ENCODE measurements at places on chromosomes 13 and 19.

- no peak for DNase-seq
Observed at GRCh38 chr13:33103457-33103856, 87.2 kb downstream of the KL start.

- DNase-seq: no peak
Observed at GRCh38 chr13:97367016-97367822, 66.8 kb upstream of the RAP2A start.

- DNase-seq: no peak
Observed at GRCh38 chr13:41492432-41493260, 35.3 kb downstream of the RGCC start.

GRCh38 chr19:19820774-19821320, 703 bp downstream of the ZNF506 start:
- peak; percentile 19 for DNase-seq

GRCh38 chr13:75279834-75280369, 202.1 kb downstream of the TBC1D4 start:
- no peak for DNase-seq

DNA sequence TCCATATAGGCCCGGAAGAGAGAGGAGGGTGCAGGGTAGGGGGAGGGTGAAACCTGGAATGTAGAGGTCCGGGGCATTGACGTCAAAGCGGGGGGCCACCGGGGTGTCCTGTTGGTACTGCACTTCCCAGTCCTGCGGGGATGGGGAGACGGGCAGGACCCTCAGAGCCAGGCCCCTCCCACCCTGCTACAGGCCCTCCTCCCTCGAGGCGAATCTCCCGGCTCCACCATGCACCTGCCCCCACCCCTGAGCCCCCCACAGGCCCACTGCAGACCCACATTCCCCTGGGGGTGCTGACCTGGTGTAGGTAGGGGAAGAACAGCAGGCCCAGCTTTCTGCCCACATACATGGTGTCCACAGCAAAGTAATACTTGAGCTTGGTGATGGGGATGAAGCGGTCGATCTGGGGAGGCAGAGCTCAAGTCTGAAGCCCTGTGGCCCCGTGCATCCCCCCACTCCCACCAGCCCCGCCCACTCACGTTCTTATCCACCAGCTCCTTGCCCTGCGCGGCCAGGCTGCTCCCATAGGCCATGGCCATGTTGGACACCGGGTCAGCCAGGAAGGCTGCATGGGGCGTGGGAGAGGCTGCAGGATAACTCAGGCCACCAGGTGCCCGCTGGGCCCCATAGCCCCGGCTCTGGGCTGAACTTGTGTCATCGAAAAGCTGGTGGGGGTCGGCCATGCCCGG, 5.0 kb downstream of the C19orf33 start:
- DNase-seq: no peak

DNA sequence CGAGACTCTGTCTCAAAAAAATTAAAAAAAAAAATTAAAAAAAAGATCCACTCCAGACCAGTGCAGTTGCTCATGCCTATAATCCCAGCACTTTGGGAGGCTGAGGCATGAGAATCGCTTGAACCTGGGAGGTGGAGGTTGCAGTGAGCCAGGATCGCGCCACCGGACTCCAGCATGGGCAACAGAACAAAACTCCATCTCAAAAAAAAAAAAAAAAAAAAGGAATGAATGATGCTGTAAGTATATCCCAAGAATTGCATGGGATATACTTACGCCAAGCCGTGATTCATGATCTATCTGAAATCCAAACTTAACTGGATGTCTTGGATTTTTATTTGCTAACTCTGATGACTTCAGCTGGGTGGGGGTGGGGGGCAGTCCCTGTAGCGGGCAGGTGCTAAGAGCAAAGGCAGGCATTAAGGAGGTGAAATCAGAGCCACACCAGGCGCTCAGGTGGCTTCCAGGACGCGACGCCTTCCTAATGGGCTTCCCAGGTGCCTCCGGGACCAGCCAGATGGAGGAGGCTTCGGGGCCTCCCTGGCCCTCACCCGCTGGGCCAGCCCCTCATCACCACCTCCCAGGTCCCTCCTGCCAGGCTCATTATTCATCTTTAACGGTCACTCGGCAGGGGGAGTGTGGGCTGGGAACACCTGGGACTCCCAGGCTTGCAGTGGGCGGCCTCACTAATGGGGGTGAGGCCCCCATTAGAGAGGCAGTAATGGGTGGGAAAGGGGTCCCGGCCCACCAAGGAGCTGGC, 11.4 kb upstream of the FUT5 start:
- DNase-seq: no peak

GRCh38 chr13:22126433-22127021, 455.7 kb downstream of the FGF9 start:
- DNase-seq: no peak

DNA sequence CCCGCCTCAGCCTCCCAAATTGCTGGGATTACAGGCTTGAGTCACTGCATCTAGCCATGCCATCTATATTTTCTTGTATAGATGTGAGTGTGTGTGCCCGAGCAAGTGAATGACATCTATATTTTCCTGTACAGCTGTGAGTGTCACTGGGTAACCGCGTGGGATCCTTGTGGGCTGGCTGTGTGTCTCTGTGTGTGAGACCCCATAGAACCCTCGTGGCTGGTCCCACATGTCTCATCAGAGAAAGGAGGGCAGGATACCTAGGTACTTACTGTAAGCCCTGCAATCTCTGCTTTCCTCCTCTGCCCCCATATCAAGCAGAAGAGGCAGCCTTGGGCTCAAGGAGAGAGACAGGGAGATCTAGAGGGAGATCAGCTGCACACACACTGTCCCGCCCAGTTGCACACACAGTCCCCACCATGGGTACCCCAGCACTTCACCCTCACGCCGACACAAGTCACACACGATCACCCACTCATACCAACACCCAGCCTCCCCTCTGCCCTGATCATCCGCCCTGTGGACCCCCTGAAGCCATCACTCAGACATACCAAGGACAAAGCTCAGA, 655 bp downstream of the DENND1C start:
- DNase-seq: no peak

DNA sequence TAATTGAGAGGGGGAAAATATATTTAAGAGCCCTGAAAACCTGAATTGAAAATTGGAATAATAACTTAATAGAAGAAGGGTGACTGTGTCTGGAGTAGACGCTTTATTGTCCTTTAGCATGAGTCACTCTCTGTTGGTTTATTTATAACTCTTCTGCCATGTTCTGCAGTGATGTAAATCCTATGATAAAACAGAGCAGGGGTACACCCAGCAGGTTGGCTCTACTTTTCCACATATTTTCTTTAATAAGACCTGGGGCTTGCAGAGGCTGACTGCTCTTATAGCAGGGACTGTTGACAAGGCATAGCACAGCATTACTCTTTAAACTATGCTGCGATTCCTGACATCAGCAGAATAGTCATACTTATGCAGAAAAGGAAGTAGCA, 389.9 kb upstream of the PCDH9 start:
- no peak for DNase-seq

DNA sequence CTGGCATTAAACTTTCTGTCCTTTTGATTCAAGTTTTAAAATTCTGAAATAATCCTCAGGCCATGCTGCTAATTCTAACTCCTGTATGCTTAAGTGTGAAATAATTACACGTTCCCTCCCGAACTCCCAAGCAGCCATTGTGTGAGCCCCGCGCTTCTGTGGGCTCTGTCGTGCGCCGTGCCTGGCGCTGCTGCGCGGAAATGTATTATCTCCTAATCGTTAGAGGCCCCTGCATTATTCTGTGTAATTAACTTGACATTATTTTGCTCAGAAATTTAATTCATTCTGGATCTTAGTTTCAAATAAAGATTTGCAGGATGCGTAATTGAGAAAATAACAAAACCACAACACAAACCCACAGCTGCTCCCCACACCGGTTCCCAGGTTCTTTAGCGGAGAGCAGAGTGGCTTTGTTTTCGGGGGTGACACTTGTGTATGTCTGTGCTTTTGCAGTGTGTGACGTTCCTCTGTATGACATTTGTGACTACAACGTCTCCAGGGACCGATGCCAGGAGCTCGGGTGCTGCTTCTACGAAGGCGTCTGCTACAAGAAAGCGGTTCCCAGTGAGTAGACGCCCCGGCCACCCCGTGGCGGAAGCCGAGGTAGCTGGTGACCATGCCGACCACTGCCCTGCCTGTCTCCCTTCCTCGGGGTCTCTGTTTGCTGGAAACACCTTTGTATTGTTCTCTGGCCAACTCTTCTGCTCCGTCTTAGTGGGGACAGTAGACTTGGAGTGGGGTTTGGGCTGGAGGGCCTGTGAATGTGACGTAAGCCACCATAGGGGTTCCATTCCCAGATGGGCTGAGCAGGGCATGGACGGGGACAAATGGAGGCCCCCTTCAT, 7.5 kb downstream of the TEX29 start:
- no peak for DNase-seq

DNA sequence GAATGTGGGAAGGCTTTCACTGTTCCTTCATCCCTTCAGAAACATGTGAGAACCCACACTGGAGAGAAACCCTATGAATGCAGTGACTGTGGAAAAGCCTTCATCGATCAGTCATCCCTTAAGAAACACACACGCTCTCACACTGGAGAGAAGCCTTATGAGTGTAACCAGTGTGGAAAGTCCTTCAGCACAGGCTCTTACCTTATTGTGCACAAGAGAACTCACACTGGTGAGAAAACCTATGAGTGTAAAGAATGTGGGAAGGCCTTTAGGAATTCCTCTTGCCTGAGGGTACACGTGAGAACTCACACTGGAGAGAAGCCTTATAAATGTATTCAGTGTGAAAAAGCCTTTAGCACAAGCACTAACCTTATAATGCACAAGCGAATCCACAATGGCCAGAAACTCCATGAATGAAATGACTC, 18.6 kb downstream of the ZNF177 start:
- no peak for DNase-seq

DNA sequence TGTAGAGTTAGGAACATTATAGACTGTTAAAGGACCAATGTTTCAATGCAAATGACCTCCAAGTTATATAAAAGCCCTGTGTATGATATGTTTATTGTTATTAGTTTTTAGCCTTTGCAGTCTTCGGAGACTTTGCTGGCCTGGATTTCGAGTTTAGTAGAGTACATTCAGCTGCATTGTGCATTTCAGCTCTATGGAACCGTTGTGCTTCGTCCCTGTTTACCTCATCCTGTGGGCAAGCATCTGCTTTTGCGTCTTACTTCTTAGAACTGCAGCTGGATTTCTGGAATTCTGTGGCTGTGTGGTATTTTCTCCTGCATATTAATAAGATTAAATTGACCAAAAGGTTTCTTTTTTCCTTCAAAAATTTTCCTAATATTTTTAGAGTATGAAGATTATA, 138.6 kb downstream of the KCNRG start:
- peak; percentile 52 for DNase-seq

DNA sequence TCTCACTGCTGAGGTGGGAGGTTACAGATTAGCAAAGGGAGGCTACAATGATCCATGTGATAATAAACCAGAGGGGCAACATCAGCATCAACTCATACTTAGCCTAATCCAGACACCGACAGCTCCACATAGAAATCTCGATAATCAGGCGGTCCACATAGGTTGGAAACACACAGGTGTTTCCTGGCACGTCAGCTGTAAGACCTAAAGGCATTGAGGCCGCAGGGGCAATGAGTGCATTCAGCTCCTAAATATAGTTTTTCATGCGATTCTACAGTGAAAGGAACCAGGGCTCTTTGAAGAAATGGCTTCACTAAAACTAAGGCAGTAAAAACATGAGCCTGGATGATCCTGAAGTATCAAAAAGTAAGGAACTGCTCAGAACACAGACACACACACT, 19.3 kb downstream of the PLPP2 start:
- no peak for DNase-seq

- peak; percentile 86 for DNase-seq
Observed at GRCh38 chr19:5926641-5927440, 12.8 kb downstream of the CAPS start.

- no peak for DNase-seq
Observed at GRCh38 chr13:25816239-25816638, 235.6 kb downstream of the SHISA2 start.

DNA sequence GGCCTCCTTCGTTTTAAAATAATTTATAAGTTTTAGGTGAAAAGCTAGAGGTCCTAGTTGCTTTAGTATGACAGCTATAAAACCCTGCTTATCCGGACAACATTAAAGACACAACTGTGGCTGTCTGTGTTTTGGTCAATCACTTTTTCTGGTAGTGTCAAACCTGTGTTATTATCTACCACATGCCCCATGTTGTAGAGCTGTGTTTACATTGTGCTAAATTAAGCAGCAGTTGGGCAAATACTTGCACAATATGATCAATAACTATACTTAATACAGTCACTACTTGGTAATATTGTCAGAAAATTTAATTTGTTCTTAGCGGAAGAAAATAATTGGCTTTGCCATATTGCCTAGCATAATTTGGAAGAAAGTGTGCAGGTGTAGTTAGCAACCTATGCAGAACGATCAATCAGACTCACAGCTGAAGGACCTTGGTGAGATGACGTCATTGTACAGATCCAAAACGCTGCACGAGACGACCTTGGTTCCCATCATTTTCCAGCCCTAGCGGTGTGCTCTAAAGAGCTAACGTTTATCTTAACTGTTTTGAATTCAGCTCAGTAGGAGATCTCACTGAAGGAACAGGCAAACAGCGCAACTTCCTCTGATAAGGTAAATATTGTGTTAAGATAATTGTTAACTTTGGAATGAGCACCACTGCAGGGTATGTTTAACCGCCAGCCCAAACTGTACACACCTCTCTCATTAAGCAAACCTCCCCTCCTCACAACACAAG, 476.6 kb downstream of the IRS2 start:
- no peak for DNase-seq

GRCh38 chr19:4987256-4987655, 18.3 kb downstream of the KDM4B start:
- no peak for DNase-seq

GRCh38 chr19:47132194-47132852, 1.7 kb downstream of the SAE1 start:
- no peak for DNase-seq

DNA sequence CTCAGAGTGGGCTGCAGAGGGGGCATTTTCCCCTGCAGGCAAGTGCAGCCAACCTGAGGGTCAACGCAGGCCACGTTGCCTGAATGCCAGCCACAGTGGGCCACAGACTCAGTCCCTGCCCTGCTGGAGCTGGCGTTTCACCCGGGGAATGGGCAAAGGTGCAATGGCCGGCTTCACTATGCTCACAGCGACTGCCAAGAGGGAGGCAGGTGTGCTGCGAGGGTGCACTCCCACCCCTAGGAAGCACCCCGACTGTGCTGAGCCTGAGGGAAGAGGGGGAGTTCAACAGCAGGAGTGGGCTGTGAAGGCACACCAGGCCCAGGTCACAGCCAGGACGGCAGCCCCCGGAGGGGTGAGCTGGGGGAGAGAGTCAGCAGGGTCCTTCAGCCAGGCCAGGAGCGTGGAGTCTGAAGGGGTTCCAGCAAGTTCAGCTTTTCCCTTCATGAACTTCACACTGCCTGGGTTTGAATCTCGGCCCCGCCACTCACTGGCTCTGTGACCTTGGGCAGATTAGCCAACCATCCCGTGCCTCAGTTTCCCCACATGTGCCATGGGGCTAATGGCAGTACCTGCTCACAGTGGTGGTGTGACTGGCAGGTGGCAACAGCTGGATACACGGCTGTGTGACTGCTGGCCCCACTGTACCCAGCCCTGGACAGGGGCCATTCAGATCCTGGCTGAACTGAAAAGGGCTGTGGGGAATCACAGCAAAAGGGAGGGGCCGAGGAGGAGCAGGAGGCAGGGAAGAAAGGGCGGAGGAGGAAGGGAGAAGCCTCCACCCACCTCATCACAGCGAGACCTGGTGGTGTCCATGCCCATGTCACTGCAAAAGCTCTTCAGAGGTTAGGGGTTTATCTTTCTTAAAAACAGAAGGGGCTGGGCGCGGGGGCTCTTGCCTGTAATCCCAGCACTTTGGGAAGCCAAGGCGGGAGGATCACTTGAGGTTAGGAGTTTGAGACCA, 7.6 kb downstream of the TRAPPC6A start:
- DNase-seq: peak; percentile 9
